Fibroblast of skin of scalp (primary cell): ENCODE measurements at places on chromosomes 7 and 10.
A peak's percentile ranks its signal among the peaks of the same experiment; 100 is the strongest.

GRCh38 chr10:123792248-123792978 is 99.2 kb downstream of the CPXM2 start:
- no peak for DNase-seq

- DNase-seq = no peak
Measured at GRCh38 chr10:120598386-120598785, 141.4 kb downstream of the PLPP4 start.

DNA sequence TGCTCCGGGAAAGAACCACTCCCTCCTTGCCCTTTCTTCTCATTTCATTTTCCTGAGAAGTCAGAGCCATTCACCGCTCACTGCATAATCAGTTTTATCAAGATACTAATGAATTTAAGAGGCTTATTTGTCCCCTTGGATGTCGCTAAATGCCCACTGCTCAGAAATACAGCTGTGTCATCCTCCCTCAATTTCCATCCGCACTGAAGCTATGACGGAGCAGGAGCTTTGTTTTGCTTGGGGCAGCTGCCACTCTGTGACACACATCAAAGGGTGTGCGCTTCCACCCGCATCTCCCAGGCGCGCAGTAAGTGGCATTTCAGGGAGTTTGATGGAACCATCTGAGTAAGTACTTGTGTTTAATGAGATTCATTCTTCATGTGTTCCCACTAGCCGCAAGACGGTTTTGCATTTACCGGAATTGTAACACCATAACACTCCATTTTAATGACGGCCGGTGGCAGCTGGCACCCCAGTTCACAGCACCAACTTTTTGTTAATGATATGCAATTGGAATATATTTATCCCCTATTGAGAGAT is 103.8 kb upstream of the PARD3 start:
- DNase-seq = no peak

DNA sequence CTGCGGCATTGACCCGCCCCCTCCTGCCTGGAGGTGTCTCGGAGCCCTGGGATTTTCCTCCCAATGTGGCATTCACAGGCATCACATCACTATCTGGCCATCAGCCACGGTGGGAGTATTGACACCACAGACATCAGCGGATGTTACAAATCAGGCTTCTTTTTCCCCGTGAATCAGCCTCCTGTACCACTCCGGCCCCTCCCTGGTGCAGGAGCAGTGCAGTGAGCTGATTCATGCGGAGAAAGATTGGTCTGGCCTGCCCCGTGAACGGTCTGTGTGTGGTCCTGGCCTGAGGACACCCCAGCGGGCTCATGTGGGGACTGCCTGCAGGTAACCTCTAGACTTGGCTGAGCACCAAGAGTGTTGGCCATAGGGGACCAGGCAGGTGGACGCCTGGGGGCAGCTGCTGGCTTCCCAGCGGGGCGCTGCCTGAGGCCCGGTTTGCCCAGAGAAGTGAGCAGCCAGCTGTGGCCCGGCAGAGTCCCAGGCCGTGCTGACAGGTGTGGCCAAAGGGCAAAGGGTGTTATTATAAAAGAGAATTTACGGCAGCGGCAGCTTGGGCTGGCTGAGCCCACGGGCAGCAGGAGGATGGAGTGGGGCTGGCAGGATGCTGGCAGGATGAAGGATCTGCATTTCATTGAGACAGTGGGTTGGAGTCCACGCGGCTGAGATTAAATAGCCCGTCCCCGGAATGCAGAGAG is 32.1 kb upstream of the GNA12 start:
- peak; percentile 68 for DNase-seq

DNA sequence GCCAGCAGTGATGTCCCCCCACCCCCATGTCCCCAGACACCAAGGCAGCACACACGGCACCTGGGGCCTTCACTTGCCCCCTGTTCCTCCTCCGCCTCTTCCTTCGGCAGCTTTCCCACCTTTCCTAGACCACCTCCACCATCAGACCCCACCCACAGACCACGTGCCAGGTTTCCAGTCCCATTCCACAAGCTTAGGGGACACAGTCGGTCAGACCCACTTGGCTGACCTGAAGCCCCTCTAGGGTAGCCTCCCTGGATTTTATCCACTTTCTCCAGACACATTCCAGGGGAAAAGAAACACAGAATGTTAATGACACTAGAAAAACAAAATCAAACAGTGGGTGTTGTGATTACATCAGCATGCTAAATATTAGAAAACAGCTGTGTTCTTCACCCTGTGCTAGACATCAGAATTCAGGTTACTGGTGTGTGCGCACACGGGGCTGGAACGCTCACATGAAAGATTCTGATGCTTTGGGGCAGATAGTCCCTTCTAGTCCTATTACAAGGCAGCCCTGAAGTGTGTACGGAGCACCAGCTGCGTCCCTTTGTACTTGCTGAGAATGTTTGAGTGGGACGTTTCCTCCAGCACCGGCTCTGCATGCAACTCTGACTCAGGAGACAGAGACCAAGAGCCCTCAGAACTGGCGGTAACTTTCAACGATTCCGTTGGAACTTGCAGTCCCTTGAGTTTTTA is 75.5 kb upstream of the PPP2R2D start:
- no peak for DNase-seq

DNA sequence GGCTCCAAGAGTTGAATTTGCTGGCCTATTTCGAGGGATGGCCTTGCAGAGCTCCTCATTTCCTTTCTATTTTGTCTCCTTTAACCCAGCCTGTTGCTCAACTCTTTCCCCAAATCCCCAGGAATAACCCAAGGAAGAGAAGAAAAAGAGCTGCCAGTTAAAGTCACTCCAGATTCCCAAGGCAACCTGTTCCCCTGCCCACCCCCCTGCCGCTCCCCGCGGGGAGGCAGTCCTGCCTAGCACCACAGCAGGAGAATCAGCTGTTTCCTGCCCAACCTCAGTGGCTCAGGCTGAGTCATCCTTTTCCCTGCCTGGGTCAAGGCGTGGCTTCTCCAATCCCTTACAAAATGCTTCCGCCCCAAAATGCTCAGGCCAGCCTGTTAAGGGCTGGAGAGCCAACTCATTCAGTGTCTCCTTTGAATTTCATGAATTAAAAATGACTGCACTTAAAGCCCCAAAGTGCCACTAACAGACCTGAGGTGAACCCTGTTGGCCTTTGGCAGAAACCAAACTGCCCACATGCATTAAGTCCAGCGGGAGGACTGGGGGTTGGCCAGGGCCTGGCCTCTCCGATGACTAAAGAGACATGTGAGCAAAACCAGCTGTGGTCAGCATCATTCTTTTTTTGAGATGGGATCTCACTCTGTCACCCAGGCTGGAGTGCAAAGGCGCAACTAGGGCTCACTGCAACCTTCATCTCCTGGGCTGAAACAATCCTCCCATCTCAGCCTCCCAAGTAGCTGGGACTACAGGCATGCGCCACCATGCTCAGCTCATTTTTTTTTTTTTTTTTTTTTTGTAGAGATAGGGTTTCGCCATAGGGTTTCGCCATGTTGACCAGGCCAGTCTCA is 83.2 kb upstream of the KIF5B start:
- peak; percentile 94 for DNase-seq

- DNase-seq = peak; percentile 23
Measured at GRCh38 chr7:27689150-27689549, 26.5 kb upstream of the HIBADH start.

GRCh38 chr10:124508907-124509454 is 47.4 kb downstream of the LHPP start:
- DNase-seq = no peak

GRCh38 chr7:18320971-18321567 is 174.5 kb upstream of the HDAC9 start:
- peak; percentile 60 for DNase-seq

GRCh38 chr7:103630318-103630717 is 184.3 kb upstream of the SLC26A5 start:
- peak; percentile 43 for DNase-seq

GRCh38 chr10:133324857-133325260 is 11.8 kb downstream of the CALY start:
- no peak for DNase-seq

GRCh38 chr10:93080350-93081046 is 6.8 kb downstream of the CYP26A1 start:
- DNase-seq = peak; percentile 73

- DNase-seq = no peak
Measured at GRCh38 chr7:90592033-90592432, 4.1 kb upstream of the CDK14 start.

- DNase-seq = no peak
Measured at GRCh38 chr10:27072436-27073114, 27.7 kb downstream of the ANKRD26 start.

- DNase-seq = no peak
Measured at GRCh38 chr10:85786401-85786899, 580.1 kb downstream of the GRID1 start.

- DNase-seq = no peak
Measured at GRCh38 chr7:149838992-149839408, 825 bp downstream of the ZNF862 start.

- DNase-seq = no peak
Measured at GRCh38 chr7:50647286-50647980, 82.2 kb upstream of the DDC start.

- peak; percentile 45 for DNase-seq
Measured at GRCh38 chr10:91023700-91024398, 103.0 kb upstream of the ANKRD1 start.

DNA sequence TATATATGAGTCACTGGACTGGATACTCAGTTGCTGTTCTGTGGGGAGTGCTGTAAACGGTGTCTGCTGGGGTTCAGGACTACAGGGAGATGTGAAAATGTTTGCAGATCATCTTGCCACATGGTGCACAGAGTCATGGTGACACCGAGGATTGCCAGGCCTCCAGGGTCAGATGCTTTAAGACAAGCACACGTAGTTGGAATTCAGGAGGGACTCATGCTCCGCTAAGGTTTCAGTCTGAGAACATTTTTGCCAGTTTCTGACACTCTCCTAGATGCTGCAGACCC is 211.3 kb downstream of the CXCL12 start:
- peak; percentile 50 for DNase-seq

- DNase-seq = no peak
Measured at GRCh38 chr10:79185796-79186374, 117.1 kb downstream of the ZMIZ1 start.

GRCh38 chr7:39085590-39086049 is 107.9 kb downstream of the POU6F2 start:
- DNase-seq = peak; percentile 30

- DNase-seq = no peak
Measured at GRCh38 chr7:41478187-41478586, 224.7 kb downstream of the INHBA start.

DNA sequence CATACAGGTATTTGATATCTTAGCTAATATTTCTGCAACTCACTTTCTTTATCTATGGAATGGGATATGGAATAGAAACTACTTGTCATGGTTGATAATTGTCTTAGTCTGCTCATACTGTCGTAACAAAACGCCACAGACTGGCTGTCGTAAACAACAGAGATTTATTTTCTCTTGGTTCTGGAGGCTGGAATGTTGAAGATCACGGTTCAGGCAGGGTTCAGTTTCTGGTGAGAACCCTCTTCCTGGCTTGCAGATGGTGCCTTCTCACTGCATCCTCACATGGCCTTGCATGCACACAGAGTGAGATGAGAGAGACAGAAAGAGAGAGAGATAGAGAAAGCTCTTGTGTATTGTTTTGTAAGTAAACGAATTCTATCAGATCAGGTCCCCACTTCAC is 332.7 kb upstream of the MAGI2 start:
- DNase-seq = no peak

- DNase-seq = no peak
Measured at GRCh38 chr7:131455001-131455400, 101.4 kb downstream of the PODXL start.

DNA sequence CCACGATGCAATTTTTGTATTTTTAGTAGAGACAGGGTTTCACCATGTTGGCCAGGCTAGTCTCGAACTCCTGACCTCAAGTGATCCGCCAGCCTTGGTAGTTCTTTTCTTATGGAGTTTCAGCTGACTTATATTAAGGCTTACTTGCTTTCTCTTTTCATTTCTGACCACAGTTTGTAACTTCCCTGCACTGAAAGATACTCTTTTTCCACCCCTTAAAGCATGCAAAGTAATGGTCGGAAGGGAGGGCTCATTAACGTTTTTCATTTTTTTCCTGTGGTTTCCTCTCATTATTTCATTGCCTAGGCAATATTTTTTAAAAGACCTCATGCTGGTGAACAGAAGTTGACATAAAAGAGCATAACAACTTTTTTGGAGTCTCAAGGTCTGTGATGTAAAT is 27.0 kb downstream of the ADRB1 start:
- no peak for DNase-seq

- DNase-seq = no peak
Measured at GRCh38 chr10:43715334-43715733, 66.7 kb upstream of the ZNF32 start.

DNA sequence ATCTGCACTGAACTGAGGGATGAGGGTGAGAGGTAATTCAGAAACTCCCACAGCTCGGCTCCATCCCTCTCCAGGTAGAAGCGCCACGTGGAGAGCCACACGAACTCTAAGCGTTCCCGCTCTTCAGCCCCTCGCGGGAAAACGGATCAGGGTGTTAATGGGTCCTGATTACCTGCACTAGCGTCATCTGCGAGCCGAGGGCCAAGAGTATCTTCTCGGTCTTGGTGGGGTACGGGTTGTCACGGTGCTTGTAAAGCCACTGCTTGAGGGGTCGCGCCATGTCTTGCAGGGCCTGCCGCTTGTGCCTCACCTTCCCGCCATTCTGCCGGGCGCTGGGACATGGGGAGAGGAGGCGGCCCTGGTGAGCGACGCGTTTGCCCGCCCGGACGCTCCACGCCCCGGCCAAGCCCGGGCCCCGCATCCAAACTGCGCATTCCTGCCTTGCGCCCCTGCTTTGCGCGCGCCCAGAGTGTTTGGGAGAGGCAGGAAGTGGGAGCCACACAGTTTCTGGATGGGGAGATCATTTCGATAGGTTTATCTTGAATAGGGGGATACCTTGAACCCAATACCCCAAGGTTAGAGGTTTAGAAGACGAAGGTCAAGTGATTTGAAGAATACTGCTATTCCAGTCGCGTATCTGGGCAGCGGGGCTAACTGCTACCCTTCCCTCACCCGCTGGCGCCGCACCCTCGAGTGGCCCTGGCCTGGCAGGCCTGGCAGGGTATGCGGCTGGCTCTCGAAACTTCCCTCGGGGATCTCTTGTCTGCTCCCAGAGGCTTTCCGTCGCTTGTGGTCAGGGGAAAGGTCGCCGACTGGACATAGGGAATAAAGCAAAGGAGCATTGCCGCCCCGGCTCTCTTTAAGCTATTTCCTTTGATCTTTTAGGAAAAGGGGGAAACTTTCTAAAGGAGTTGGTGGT is 4.2 kb downstream of the MKX start:
- DNase-seq = no peak

GRCh38 chr7:24652251-24652939 is 79.1 kb downstream of the PALS2 start:
- no peak for DNase-seq

GRCh38 chr7:142753366-142753765 is 4.1 kb downstream of the PRSS1 start:
- DNase-seq = no peak

- no peak for DNase-seq
Measured at GRCh38 chr10:120971671-120972070, 120.5 kb downstream of the WDR11 start.
